RWPE1 (cell line): ENCODE measurements at places on chromosomes 3 and 15.

GRCh38 chr3:107525644-107526305 lies 3.0 kb downstream of the BBX start:
- DNase-seq: peak; percentile 10

DNA sequence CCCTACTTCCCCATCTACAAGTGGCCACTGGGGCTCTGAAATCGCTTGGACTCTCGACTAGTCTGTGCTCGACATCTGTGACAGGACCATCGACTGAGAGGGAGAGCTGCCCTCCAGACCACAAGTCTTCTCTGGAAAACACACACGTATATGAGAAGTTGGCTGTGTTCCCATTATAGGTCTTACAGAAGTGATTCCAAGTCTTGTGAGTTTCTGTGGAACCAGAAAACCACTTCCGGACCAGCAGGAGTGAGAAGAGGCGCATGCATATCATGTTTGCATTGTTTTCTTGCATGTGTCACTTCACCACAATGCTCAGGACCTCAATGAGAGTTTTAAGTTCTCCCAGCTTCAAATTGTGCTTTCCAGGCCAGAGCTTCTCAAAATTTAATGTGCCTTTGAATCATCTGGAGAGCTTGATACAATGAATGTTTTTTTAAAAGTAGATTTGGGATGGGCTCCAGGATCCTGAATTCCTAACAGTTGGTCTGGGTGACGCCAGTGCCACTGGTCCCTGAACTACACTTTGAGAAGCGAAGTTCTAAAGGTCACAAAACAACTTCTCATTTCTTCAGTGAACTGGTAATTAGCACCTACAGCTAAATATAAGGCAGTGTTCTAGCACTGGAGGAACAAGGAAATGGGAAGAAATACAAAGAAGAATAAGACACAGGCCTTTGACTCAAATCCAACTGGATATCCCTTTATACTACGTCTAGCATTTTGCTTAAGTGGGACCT lies 15.7 kb downstream of the LIPC start:
- no peak for DNase-seq

DNA sequence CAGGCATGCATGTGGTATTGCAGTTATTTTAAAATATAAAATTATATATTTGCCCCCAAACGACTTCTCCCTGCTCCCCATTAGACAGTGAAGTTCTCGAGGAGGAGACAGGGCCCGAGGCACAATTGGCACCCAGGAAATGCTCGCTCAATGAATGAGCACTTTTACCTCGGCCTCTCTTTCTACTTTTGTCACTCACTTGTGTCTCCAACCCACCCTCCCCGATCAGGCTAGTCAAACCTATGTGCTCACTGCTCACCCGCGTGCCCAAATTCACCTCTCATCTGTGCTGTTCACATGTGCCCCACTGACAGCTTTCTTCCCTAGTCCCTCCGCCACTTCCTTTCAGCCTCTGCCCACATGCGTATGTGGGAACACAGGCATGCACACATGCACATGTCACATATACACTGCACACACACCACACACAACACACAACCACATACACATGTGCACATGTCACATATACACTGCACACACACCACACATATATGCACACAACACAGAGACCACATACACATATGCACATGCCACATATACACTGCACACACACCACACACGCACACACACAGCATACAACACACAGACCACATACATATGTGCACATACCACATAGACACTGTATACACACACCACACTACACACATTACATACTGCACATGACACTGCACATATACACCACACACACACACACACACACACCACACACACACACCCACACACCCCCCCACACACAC lies 46.3 kb upstream of the DLG1 start:
- no peak for DNase-seq

GRCh38 chr3:109570408-109570807 lies 233.1 kb upstream of the DPPA4 start:
- DNase-seq: no peak

GRCh38 chr3:58346368-58346767 lies 13.7 kb downstream of the PXK start:
- no peak for DNase-seq

DNA sequence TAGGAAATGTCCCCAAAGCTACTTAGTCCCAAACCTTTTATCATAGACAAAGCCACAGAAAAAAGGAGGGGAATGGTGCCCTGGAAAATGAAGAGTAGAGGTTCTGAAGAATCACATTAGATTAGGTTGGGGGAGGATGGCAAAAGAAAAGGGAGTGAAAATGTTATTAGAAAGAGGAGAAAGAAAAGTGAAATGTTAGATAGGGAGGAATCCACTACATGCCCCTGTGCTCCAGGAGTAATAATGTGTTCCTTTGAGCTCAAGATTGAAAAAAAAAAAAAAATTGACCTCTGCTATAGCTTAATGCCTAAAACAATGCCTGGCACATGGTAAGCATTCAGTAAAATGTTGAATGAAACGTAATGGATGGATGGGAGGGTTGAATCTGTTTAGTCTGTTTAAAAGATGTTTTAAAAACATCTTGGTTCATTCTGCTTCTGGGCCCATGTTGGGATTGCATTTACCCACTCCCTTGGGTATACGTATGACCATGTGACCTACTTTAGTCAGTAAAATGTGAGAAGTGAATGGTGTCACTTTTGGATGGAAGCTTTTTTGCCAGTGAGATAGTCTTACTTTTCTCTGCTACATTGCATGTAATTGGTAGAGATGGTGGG lies 19.0 kb downstream of the MAPK6 start:
- DNase-seq: no peak

DNA sequence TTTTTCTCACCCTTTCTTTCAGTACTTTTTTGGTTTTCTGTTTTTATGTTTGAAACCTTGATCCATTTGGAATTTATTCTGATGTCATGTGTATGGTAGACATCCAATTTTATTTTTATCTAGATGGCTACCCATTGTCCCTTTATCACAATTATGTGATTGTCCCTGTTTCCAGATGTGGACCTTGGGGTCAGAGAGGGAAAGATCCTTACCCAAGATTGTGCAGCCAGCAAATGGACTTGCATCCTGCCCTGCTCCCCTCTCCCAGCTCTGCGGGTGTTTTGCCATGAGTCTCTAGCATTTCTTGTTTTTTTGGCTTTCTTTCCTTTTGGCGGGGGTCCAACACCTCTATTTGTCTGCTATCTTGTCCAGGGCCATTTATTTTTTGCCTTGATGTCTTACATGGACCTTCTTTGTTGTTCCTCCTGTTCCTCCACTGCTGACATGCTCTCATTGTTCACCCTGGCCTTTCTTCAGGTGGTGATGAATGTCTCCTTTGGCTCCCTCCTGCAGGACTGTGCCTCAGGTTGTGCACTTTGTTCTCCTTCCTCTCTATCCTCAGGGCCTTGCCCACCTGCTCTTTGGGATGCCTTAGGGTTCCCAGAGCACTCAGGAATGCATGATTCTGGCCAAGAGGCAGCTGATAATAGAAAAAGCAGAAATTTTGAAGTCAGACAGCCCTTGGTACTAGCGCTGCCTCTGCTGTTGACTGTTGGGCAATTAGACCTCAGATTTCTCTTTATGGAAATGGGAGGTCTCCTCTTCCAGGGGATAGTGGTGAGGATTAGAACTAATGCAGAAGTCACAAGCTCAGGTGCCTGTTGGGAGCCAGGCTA lies 84.3 kb downstream of the EEFSEC start:
- DNase-seq: no peak

- DNase-seq: no peak
Observed at GRCh38 chr3:11495948-11496557, 147.7 kb downstream of the VGLL4 start.

GRCh38 chr3:28624084-28624483 lies 275.5 kb upstream of the AZI2 start:
- DNase-seq: no peak

GRCh38 chr3:11641683-11642430 lies 1.9 kb downstream of the VGLL4 start:
- peak; percentile 20 for DNase-seq

DNA sequence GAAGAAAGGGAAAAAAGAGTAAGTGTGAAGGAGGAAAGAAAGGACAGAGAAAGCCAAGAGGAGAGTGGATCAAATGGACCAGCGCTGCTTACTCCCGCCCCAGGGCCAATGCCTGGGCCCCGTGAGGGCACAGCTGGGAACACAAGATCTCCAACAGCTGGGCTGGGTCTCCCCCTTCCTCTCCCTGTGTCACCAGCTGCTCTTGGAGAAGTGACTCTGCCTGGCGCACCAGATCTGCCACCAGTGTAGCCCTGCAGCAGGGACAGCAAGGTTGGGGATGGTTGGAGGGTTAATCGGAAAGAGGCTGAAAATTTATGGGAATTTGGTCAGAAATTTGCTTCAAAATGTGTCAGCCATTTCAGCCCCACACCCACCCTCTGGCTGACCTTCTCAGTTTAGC lies 8.4 kb downstream of the CDAN1 start:
- DNase-seq: no peak

DNA sequence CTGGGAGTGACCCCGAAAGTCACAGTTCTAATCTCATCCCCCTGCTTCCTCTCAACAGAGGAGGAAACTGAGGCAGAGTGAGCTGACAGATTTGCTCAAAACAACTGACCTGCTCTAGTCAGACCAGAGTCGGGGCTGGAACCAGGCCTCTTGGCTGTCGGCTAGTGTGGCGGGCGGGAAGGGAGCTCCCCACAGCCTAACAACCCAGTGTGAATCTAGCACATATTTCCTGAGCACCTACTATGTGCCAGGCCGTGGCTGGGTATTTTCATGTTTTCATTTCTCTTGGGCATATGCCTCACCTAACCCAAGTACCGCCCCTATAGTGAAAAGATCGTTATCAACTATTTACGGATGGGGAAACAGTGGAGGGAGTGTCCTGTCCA lies 27.2 kb downstream of the GRIP2 start:
- no peak for DNase-seq

DNA sequence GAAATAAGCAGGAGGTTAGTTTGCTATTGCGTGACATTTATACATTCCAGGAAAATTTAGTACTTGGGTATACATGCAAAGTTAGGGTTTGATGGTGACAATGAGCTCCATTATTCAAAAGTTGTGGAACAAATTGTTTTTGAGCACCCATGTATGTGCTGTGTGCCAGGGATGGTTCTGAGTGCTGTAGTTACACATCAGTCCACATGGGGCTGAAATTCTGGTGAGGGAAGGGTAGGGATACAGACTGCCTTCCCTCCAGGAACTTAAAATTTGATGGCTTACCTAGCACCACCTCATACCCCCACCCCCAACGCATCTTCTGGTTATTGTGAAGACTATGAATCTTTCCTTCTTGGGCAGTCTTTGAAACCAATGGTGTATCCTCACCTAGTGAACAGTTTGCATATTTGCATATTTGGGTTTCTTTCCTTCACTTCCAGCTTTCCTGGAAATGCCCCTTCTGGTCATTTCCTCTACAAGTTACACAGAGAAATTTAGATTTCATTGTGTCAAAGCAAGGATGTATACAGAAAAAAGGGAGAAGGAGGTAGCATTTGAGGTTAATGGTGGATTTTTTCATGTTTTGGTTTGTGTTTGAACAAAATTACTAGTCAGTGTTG lies 222.0 kb upstream of the IL12A start:
- DNase-seq: no peak

DNA sequence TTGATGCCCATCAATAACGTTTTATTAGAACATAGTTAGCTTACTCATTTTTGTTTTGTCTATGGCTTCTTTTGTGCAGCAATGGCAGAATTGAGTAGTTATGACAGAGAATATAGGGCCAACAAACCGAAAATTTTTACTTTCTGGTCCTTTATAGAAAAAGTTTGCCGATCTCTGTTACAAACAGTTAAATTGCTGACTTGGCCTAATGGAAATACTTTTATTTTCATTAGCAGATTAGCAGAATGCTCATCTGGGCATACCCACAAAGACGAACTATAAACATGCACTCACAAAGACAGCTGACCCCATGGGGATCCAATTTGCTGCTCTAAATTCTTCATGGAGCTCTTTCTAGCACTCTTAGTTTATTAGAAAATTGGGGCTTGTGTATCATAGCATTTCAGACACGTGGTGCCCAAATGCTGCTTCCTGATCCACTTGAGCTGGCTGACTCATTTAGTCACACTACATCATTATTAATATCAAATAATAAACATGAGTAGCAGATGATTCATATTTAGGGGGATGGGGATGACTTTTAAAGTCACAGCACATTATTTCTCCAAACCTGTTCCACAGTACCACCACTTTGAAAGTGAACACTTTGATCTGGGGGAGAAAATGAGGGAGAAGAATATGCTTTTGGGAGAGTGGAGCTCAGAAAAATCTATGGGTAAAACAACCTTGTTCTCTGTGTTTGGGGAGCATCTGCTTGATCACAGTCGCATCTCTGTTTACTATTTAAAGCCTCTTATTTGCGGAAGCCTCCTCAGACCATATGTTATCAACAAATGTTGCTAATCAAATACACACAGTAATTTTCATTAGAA lies 228.1 kb upstream of the FEZF2 start:
- DNase-seq: peak; percentile 63

- DNase-seq: no peak
Observed at GRCh38 chr3:194985031-194985578, 285.9 kb downstream of the XXYLT1 start.

- DNase-seq: no peak
Observed at GRCh38 chr3:63613561-63613960, 38.9 kb upstream of the SNTN start.

- no peak for DNase-seq
Observed at GRCh38 chr3:59180006-59180405, 130.2 kb upstream of the CFAP20DC start.

DNA sequence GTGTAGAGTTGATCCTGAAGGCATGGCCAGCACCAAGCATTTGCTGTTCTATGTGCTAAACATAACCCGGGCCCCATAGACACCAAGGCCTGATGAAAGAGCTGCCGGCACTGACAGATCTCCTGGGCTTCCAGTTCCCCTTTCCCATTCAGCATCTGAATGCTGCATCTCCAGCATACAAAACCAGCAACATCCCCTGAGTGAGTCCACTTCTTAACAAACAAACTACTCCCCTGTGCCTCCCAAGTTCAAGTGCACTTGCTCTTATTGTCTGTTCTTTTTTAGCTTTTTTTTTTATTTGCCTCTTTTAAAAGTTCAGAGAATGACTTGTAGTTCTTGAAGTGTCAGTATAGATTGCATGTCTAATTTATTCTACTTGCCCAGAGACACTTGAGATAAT lies 156.0 kb downstream of the EDEM1 start:
- DNase-seq: no peak

- no peak for DNase-seq
Observed at GRCh38 chr3:141243271-141243707, 11.7 kb downstream of the PXYLP1 start.

DNA sequence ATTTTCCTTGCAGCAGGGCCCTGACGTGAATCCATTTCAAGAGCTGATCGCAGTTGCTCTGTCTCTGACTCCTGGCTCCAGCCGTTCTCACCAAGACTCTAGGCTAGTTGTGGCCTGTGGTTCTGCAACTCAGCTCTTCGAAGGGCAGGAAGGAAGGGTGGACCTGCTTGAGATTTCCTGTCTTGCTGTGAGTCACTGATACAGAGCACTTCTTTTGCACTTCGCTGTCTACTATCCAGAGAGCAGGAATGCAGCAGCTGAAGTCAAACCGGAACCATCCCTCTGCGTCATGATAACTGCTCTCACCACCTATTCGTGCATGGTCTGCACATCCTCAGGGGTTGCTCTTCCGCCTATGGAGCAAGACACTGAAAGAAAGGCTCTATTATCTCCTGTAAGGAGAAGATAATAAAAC lies 59.7 kb downstream of the RAP2B start:
- DNase-seq: peak; percentile 86
